ENCODE measurements at places on chromosomes 5 and 9.

DNA sequence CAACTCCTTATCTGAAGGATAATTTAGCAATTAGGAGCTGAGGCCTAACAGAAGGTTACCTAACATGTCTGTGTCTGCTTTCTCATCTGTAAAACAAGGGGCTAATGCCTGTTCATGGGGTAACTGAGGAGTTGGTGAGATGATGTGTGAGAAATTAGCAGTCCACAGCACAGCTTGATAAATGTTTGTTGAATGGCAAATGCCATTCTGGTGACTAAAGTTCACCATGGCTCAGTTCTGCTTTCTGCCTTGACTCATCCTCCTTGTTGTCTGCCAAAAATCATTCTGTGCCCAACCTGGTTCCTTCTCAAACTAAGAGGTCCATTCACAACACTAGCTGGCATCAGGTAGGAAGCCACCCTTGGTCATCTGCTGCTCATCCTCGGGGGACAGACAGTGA is 552.0 kb upstream of the KLF4 start:
- DNase-seq = no peak

DNA sequence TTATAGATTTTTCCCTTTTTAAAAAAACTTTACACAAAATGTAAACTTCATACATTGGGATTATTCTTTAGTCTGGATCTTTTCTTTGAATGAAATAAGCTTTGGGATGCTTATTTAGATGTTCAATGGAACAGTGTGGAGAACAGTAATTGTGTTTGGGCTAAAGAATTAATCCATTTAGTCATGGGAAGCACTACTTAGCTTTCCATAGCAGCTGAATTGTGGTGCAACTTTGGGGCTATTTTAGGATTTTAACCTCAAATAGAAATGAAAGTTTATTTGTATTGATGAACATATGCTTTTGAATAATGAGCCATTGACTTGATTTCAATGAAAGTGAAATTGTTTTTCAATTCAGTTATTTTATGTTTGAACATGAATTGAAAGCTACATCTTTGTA is 72.4 kb downstream of the ZCCHC7 start:
- no peak for DNase-seq

GRCh38 chr9:91746904-91747303 is 203.1 kb downstream of the ROR2 start:
- no peak for DNase-seq

GRCh38 chr9:137416563-137417151 is 6.3 kb downstream of the EXD3 start:
- no peak for DNase-seq

- no peak for DNase-seq
Measured at GRCh38 chr9:106619211-106619610, 243.8 kb upstream of the ZNF462 start.

DNA sequence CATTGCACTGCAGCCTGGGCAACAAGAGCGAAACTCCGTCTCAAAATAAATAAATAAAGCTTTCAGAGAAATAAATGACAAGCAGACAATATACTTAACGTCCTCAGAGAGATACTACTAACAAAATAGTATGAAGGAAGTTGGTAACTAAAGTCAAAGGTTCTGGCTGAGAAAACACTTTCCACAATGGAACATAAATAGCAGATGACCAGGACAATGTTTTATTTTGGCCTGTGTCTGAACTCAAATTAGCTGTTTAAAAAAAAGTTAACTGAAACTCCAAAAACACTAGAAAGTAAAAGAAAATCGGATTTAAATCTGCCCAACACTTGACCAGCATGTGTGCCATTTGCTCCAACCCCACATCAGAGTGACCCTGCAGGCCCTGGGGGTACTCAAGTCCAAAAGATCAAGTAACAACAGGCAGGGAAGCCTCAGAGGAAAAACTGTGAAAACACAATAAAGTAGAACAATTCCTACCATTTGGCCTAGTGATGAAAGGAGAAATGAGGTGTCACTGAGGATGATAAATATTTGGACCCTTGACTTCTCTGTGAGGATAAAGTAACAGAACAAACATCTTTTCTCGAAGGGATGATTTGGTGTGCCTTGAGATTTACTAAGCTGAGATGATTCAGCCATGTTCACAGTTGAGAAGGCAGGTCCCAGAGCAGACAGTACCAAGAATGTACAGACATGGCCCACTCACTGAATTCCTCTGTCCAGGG is 47.7 kb downstream of the LHFPL2 start:
- no peak for DNase-seq

DNA sequence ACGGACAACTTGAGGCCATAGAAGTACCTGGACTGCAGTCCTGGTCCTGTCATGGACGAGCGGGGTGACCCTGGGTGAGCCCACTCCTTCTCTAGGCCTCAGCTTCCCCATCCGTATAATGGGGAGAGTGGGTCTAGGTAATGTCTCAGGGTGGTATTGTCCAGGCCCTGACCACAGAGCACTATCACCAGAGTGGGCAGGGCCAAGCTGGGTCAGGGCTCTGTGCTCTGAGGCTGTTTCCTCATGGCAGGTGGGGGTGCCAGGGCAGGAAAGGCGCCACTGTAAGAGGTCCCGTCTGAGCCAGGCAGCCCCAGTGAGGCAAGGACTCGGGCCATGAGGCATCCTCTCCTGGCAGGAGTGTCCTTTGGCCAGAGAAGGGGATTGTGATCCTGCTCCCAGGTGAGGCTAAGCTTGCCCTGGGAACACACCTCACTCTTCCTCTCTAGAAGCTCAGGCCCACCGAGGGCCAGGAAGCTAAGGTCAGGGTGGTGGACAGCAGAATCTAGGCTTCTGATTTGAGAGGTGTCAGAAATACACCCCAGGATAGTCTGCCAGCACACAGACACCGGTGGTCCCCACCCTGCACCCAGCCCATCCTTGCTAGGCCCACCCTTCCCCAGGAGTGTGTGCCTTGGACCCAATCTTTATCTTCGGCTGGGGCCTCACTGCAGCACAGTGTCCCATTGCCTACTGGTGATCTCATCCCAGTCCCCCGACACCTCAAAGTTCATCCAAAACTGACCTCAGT is 1.5 kb upstream of the MYOZ3 start:
- DNase-seq = no peak

DNA sequence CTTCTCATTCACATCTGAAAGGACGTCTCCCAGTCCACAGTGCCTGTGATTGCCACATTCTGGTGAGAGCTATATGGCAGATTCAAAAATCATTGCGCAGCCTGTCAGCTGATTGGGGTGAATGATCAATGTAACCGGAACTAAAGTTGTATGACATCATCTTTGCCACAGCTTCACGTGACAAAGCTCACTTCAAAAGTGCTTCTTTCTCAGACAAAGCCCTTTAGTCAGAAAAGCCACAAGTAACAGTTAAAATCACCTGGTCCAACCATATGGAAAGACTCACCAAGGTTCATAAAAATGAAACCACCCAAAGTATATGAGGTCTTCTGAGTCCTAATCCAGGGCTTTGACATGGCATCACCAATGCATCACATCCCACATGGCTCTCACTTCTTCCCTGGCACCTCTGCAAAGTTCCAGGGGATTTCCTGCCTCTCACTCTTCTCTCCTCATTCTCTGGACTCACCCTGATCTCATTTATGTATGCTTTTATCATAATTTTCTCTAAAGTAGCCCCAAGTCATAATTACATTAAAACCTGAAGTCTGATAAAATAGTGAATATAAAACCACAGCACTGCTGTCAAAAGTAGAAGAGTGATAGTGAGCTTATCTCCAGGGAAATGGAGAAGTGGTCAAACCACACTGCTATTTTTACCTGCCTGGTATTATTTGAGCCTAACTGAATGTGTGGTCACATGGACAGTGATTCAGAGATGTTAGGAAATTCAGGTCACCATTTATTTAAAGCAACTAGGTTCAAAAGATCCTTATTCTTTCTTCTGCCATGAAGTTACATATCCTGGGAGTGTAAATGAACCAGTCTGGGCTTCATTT is 193.1 kb upstream of the PTGER4 start:
- no peak for DNase-seq

GRCh38 chr9:106961623-106962022 is 98.7 kb downstream of the ZNF462 start:
- DNase-seq = no peak

GRCh38 chr5:139947727-139948126 is 95.4 kb downstream of the NRG2 start:
- no peak for DNase-seq

- DNase-seq = no peak
Measured at GRCh38 chr5:154577416-154577815, 99.4 kb upstream of the HAND1 start.

DNA sequence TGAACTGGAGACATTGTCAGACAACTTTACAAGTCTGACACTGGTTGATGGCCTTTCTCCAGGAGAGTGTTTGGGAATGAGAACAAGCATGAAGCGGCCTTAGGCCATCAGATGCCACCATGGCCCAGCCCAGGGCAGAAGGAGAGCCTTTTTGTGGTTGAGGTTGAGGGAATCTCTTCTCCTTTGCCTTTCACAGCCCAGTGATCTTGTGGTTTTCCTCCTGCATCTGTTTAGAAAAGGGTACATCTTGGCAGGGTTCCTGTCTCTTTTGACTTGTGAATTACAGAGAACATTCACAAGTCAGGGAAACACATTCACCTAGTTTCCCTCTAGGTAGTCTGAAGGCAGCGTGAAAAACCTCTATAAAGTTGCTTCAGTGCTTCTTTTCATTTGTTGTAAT is 27.5 kb downstream of the DMRT2 start:
- no peak for DNase-seq

DNA sequence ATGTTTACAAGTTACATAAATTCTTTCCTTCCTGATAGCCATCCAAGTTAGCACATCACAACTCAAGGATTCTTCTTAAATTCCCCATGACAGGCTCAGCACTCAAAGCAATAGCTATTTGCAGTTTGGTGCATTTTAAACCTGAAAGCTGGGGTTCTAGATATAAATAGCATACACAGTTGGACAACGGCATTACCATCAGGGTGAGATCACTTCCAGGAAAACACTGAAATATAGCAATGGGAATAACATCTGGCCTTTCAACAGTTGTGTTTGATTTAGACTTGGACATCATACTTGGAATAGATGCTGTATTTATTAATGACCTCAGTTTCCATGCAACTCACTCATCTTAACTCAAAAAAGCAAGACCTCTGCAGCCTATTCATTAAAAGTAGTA is 24.7 kb upstream of the LECT2 start:
- no peak for DNase-seq

GRCh38 chr9:106830527-106831150 is 32.3 kb upstream of the ZNF462 start:
- no peak for DNase-seq

DNA sequence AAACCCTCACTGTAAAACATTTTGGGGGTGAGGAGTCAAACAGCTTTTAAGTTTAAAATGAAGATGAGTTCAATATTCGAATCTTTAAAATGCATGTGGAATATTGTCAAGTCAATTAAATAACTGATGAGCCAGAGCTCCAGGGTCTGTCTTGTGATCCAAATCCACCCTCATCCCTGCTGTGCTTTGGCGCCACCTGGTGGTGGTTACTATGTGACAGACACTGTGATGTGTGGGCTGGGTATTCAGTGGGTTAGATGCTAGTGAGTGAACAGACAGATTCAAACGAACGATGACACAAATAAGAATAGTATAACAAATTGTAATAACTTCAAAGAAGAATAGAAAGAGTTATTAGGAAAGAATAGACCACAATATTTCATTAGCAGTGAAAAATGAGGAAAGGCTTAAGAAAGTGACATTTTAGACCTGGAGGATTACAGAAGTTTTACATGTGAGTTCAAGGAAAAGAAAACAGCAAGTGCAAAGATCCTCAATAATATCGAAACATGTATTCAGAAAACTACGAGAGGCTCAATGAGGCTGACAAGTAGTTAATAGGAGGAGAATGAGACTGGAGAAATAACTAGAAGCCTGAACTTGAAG is 51.4 kb upstream of the CHSY3 start:
- DNase-seq = peak; percentile 55

GRCh38 chr9:37437621-37438020 is 15.1 kb downstream of the GRHPR start:
- peak; percentile 74 for DNase-seq

DNA sequence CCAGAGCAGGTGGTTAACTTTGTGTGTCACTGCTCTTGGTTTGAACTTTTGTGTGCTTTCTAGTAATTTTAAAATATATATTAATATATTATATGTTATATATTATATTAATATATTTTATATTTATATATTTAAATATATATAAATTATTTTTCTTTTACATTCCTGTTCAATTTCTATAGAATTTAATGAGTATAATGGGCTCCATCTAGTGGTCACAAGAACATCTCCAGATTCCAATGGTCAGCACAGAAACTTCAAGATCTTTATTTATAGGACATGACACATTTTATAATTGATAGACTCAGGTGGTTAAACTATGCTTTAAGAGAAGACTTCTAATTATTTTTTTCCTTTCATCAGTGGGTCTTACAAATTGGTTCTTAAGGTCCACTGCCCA is 39.1 kb downstream of the COL23A1 start:
- DNase-seq = peak; percentile 61

DNA sequence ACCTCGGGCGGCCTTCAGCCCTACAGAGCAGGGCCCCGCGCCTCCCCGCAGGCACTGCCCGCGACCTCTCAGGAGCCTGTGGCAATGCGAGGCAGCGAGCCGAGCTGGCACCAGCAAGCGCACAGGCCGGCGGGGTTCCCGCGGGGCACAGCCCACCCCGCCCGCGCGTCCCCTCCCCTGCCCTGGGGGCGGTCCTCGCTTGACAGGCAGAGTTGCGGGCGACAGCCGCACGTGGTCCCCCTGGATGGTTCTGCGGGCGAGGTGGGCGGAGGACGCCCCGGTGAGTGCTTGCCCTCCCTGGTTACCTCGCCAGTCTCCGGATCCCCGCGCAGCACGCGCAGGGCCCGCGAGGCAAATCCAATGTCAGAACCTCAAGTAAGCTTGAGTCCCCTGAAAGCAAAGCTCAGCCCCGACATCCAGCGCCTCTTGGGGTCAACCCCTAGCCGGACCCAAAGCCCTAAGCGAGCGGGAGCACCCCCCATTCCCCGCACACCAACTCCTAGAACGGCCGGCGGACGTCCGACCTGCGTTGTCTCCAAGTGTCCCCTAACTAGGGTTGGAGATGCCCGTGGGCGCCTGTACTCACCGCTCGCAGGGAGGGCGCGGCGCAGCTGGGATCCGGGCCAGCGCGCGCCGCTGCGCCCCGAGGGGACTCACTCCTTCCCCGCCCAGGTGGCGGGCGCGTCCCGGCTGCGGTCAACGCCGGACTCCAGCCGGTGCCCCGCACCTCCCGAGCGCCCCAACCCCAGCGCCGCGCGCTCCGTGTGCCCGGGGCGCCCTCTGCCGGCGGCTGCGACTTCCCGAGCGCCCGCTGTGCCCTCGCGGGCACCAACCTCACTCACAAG is at the start of gene DRD1:
Gene DRD1, minus strand, starts transcription at position 123 of the 845 bp plus-strand sequence. CDS start 1,083 bp downstream, outside the sequence.
- no peak for DNase-seq

DNA sequence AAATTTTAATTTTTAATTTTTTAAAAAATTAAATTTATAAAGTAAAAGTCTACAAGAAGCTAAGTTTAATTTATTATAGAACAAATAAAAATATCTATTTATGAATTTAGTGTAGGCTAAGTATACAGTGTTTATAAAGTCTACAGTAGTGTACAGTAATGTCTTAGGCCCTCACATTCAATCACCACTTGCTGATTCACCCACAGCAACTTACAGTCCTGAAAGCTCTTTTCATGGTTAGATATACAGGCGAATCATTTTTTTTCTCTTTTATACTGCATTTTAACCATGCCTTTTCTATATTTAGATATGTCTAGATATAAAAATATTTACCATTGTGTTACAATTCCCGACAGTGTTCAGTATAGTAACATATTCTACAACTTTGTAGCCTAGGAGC is 55.9 kb downstream of the PCSK1 start:
- no peak for DNase-seq

GRCh38 chr5:1666221-1666620 is 133.4 kb downstream of the MRPL36 start:
- no peak for DNase-seq

Data from cerebellar cortex (tissue), 1 donor.